Dermis blood vessel endothelial cell (primary cell): ENCODE measurements at places on chromosomes 11 and 22.
A peak's percentile ranks its signal among the peaks of the same experiment; 100 is the strongest.

DNA sequence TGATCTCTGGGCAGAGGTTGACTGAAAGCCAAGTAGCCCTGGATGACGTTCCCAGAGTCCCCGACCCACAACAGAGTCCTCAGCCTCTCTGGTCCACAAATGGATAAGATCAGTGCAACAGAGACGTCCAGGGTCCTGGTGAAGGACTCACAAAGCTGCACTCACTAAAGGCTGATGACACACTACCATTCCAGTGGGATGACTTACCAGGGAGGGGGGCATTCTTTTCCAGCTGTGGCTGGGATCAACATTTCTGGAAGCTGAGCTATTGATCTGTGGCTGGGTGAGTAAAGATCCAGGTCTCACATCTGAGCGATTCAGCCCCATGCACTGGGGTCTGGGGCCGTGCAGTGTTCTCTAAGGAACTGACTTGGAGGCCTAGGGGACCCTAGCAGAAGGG lies 296.2 kb downstream of the NTM start:
- DNase-seq, result no peak

- DNase-seq, result no peak
Measured at GRCh38 chr11:130514316-130514715, 65.9 kb downstream of the ADAMTS15 start.

DNA sequence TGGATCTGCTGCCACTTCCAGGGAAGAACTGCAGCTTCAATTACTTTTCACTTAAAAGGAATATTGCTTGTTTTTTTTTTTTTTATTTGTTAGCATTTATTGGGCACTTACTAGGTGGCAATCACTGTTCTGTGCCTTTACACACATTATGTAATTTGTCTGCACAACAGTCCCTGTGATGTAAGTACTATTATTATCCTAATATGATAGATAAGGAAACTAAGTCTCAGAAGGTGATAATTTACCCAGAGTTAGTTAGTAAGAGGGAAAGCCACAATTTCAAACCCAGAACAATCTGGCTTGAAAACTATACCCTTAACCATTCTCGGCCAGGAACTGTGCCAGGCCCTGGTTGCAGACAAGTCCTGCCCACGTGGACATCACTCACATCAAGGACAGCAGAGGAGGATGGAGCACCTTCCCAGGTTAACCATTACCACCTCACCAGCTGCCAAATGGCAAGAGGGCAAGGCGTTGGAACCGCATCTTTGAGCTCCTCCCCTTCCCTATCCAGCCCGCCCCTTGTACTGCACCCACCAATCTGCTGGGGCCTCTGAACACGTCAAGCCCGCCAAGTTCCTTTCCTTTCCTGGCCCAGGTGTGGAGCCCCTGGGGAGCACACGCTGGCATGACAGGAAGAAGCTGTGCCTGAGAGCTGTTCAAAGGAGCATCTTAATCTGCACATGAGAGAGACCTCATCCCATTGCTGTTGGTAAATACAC lies 78.4 kb downstream of the NAV2 start:
- DNase-seq, result no peak

- no peak for DNase-seq
Measured at GRCh38 chr11:75436806-75437205, 3.8 kb upstream of the KLHL35 start.

DNA sequence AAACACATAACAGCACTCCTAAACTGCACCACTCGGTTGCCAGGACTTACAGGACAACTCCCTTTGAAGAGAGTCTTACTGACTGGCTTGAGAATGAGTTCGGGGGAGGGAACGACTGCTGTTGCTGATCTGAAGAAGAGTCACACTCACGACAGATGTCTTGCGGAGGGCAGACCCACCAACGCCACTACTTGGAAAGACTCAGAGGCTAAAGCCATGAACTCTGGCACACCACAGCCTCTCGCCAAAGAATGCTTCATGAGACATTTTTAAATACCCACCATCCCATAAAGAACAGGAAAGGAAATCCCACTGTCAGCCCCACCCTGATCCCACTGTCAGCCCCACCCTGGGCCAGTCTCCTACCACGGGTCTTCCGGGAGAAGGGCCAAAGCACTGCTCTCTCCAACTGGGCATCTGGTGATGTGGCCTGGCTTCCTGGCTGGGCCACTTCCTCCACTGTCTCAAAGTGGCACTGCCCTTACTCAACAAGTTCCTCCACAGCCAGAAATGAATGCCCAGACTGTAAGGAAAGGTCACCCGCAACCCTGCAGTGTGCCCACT lies 73.6 kb downstream of the MICAL3 start:
- peak; percentile 31 for DNase-seq

GRCh38 chr22:19742160-19743066 lies 18.2 kb upstream of the TBX1 start:
- no peak for DNase-seq

GRCh38 chr11:47204637-47204989 lies 10.2 kb upstream of the DDB2 start:
- DNase-seq, result no peak
